Glutamatergic neuron (in vitro differentiated cells): ENCODE measurements at places on chromosomes 3 and 15.
A peak's percentile ranks its signal among the peaks of the same experiment; 100 is the strongest.

- peak; percentile 95 for DNase-seq
Observed at GRCh38 chr3:184338511-184338945, 1.1 kb downstream of the FAM131A start.

DNA sequence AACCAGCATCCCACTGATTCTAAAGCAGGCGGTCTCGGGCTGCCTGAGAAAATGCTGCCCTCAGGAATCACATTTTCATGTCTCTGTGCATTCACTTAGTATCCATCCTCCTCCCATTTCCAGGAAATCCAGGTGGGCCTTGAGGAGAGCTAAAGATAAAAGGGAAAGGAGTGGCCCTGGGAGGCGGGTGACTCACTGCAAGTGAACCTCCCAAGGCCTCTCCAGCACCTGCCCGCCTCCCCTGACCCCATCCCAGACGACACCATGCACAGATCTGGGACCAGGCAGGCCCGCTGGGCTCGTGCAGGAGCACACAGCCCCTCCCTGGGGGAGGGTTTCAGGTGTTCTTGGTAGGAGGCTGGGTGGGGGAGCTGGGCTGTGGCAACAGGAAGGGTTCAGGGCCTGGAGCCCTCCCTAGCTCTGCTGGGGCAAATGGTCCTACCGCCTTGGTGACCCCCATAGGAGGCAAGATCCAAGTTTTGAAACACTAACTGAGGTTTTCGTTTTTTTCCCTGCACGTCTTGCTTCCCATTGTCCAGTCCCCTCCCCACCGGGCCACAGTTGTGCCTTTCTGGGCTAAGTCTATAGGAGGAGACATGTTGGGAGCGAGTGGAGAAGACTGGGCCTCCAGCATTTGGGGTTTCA lies 22.2 kb downstream of the MELTF start:
- no peak for DNase-seq

- DNase-seq, result no peak
Observed at GRCh38 chr15:73114064-73114463, 61.8 kb downstream of the NEO1 start.

- peak; percentile 16 for DNase-seq
Observed at GRCh38 chr3:18445401-18446148, 20.4 kb upstream of the SATB1 start.

DNA sequence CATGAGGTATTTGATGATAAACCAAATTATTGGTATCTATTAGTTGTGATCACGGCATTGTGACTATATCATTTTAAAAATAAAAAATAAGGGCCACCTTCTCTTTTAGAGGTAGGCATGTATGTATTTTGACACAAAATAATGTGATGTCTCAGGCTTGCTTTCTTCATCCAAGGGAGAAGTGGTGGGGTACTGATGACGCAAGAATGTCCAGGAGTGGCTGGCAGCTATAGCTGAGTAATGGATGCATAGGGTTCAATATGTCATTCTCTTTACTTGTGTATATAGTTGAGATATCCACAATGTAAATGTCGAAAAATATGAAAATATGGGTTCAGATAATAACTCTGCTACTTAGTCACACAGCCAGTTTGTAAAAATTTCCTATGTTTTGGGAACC lies 46.8 kb upstream of the NSMCE3 start:
- no peak for DNase-seq
